WTC11 (cell line): ENCODE measurements at places on chromosomes 6 and 20.

DNA sequence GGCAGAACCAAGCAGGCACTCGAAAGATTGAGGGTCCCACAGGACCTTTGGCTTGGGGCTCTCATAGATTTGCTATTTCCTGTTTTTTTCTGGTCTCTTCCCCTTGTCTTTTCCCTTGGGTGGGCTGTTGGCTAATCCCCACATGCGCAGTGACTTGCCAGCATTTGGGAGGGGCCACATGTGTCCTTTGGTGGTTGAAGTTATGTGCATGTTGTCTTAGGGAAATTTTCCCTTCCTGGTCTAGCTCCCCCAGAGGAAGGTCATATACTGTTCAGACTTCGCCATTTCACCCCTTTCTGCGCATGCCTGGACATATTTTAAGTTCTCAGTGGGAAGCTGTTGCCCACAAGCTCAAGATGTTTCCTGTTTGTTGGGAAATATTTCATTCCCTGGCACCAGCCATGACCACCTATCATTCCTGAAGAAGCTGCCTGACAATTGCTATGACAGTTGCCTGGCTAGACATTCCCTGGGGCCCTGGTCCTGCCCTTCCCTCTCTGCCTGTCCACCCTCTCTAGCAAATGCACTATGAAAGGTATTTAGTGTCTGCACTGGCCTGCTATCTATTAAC is 156.2 kb upstream of the THBS2 start:
- no peak for DNase-seq

DNA sequence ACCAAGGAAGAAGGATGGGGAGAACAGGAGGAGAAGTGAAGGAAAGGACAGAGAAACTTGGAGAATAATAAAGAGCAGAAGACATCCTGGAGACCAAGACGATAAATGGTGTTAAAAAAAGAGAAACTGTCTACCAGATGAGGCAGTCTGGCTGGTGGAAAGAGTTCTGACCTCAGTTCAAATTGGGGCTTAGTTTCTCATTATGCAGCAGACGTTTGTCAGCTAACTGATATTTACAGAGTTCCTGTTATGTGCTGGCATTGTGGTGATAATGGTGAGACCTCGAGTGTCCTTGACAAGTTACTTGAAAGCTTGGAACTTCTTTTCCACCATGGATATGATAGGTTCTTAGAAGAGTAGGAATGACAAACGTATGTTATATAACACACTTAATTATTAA is 142.7 kb downstream of the LRRC1 start:
- no peak for DNase-seq

GRCh38 chr6:34259529-34260069 is 10.8 kb upstream of the SMIM29 start:
- DNase-seq: no peak

DNA sequence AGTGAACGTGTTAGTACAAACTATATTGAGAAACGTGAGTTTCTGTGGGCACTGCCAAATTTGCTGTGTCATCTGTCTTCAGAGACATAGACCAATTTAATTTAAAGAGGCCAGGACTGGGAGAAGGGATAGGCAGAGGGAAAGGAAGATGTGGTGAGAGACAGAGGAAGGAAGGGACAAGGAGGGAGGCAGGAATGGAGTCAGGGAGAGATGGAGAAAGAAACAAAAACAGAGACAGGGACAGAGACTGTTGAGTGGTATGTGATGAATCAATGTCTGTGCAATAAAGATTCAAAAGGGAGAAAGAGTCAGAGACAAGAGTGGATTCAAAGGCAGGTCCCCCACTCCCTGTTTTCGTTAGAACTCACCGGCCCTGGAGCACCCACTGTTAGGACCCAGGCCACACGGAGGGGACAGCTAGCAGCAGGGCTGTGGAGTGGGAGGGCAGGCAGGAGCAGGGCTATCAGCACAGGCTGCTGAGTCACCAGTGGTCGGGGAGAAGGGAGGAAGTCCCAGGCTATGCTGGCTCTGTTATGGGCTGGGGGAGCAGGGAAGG is 51.6 kb upstream of the CHD6 start:
- no peak for DNase-seq

GRCh38 chr20:63265891-63266515 is 6.6 kb upstream of the ARFGAP1 start:
- no peak for DNase-seq

- no peak for DNase-seq
Observed at GRCh38 chr20:4369119-4369797, 352.5 kb upstream of the PRND start.

GRCh38 chr6:137033828-137034227 is 10.9 kb downstream of the IL20RA start:
- no peak for DNase-seq

DNA sequence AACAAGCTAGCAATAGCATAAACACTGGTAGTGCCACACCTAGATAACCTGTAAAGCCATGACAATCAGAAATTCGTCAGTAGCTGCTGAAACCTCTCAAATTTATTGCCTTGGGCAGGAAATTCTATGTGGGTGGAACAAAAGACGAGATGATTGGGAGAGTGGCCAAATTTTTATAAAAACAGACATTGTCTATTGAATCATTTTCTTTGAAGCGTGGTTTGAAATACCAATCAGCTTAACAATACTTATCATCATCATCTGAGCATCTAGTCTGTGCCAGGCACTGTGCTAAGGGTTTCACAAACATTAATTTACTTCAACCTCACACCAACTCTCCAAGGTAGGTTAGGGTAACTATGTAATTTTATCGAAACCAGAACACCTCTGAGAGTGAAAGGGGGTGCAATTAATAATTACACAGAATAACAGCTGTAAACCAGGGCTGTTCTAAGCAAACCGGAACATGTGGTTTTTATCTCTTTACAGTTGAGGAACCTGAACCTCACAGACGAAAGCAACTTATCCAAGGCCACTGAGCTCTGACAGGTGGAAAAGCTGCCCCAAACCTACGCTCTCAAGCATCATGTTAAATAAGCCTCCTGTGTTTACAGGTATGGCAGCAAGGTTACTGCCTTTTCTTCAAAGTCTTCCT is 43.4 kb downstream of the NHSL1 start:
- DNase-seq: no peak

DNA sequence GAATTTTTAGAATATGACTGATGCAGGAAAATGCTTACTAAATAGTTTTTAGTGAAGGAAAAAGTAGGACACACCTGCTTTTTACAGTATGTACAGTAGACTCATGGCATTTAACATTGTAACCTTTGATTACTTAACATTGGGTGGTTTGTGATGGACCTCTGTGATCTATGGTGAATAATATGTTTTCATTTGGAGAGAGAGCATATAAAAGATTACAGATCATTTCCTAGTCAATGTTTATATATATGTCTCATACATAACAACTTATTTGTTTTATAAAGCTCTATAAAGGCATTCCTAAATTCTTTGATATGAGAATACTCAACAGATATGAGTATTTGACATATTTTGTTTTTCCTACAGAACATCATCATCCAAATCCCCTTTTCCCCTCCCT is 129.3 kb upstream of the PDE7B start:
- DNase-seq: no peak

- DNase-seq: no peak
Observed at GRCh38 chr20:23086931-23087411, 847 bp upstream of the CD93 start.

DNA sequence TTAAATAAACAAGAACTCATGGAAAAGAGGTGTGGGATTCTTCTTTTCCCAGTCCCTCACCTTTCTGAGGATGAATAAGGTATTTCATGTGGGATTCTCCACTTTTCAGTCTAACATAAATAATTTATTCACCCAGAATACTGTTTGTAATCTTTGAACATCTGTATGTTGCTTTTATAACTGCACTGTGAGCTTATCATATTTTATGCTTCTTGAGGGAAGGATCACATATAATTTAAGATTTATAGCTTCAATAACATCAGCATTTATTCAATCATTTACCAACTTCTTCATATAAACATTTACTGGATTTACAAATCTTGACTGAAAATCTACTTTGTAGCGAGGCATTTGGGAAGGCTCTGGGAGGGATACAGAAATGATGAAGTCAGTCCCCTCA is 154.2 kb upstream of the KCNK16 start:
- DNase-seq: no peak

GRCh38 chr6:156699017-156699421 is 78.2 kb upstream of the ARID1B start:
- DNase-seq: no peak

DNA sequence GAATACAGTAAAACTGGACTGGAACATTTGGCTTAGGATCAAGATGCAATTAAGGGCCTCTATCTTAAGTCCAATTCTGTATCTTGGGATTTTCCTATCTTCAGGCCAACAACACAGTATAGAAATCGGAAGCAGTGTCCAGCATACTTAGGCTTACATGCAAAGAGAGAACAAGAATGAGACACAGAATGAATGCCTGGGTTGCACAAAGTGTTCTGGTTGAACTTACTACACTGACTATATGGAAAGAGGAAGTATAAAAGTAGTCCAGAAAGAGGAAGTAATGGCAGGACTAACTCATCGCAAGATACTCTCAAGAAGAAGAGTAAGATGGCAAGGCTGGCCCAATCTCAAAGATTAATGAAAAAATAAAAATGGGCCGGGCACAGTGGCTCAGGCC is 87.6 kb downstream of the BTBD9 start:
- DNase-seq: no peak

DNA sequence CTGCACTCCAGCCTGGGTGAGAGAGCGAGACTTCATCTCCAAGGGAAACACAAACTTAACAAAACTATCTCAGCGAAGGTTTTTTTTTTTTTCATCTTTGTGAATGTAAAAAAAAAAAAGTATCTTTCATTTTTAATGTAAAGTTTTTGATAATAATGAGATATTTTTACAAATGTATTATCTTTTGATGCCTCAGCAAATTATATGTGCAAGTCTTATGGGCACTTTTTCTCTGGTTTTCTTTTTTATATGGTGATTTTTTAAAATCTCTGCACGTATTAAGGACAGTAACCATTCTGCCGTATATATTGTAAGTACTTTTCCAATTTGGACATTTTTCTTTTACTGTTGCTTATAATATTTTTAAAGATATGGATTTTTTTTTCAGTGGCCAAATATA is 76.8 kb downstream of the MAFB start:
- no peak for DNase-seq

DNA sequence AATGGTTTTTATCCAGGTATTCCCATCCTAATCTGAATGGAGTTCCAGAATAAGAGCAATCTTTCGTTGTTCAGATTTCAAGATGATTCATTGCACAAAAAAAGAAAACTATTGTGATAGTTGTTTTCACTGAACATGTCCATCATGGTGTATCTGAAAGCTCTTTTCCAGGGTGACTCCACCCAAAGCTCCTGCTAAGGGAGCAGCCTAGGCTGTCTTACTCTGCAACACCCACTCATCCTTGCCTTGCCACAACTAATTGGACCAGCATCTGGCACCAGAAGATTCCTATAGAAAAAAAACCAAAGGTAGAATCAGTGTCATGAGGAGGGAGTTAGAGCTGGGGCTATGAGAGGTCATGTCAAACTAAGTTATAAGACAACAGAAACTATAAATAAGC is 7.9 kb upstream of the SYNCRIP start:
- no peak for DNase-seq

GRCh38 chr6:40963019-40963418 is 76.0 kb downstream of the UNC5CL start:
- no peak for DNase-seq

DNA sequence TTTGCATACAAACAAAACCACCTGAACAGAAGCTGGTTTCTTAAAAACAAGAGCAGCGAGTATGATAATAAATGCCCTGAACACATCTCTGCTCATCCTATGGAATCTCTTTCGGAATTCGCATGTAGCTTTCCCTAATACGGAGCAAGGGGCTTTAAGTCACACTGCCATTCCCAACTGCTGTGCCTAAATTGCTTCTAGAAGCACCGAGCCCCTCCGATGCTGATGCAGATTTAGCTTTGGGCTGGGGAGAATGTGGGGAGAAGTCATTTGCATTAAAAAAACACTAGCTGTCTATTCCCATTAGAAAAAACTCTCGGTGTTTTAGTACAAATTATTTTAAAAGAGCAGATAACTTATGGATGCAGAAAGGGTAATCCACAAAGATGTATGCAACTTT is 76.9 kb downstream of the CD83 start:
- peak; percentile 23 for DNase-seq

GRCh38 chr6:57113105-57113504 is 23.1 kb downstream of the ZNF451 start:
- no peak for DNase-seq

GRCh38 chr6:132144456-132144855 is 193.3 kb upstream of the CCN2 start:
- DNase-seq: no peak

DNA sequence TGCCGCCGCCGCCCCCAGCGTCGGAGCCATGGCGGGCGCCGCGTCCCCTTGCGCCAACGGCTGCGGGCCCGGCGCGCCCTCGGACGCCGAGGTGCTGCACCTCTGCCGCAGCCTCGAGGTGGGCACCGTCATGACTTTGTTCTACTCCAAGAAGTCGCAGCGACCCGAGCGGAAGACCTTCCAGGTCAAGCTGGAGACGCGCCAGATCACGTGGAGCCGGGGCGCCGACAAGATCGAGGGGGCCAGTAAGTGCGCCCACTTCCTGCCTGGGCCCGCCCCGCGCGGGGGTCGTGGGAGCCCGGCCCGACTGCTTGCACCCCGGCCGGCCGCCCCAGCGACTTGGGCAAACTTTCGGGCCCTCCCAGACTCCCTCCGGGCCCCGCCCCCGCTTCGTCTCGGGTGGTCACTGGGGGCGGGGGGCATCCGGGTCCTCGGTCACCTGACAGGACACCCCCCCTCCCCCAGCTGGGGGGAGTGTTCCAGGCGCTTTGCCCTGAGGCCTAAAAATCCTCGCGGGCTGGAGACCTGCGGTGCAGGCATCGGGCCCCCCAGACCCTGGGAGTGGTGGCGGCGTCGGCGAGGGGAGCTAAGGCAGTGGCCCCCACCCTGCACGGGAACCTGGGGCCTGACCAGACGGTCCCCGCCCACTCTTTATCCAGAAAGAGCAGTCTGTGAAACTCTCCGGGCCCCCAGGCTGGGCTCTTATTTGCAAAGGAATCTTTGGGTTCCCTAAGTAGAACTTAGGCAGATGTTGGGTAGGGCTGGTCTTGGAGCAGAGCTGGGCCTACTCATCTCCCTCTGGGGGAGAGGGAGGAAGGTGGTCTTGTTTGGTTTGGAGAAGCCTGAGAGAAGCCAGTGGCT is 501 bp downstream of the PLCG1 start:
- DNase-seq: peak; percentile 81

- no peak for DNase-seq
Observed at GRCh38 chr6:7110092-7110792, 2.5 kb downstream of the RREB1 start.
